ENCODE measurements at places on chromosomes 6 and 20.
A peak's percentile ranks its signal among the peaks of the same experiment; 100 is the strongest.

GRCh38 chr20:53352727-53353440, 240.8 kb downstream of the ZNF217 start:
- DNase-seq, result no peak

- DNase-seq, result no peak
Measured at GRCh38 chr6:33206864-33207551, 1.3 kb upstream of the RING1 start.

GRCh38 chr6:139508576-139508975, 134.1 kb upstream of the CITED2 start:
- no peak for DNase-seq

GRCh38 chr6:28517964-28518363, 2.4 kb upstream of the GPX6 start:
- no peak for DNase-seq

- DNase-seq, result no peak
Measured at GRCh38 chr20:12849225-12849910, 159.4 kb upstream of the SPTLC3 start.

DNA sequence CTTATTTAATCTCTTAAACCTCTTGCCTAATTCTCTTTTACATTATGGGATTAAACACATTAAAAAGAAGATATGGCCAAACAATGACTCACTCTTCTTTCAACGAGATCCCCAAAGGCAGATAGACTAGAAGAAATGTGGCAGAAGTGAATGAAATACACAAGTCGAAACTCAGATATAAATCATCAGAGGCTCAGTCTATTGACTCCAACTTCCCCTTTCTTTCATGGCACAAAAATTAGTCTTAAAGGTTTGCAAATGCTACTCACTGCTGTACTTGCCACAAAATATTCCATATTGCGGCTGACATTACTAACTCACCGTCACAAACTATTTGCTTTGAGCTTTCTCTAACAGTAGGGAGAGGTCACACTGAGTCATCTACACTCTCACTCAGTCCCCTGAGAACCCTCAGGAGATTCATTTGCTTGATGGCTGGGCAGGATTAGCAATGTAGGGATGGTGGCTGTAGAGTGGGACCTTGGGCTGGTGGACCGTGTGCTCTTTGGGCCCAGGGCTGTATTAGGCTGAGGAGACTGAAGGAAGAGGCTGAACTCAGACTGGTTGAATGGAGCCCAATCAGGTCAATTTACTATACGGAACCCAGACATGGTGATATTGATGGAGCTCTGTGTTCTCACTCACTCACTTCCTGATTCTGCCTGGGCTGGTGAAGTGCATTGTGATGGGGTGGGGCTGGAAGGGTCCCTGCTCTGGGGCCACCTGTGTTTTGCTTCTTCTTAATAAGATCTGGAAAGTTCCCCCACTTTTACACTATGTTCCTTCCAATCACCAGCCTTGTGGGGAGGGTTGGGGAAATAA, 42.8 kb upstream of the UBR2 start:
- no peak for DNase-seq

DNA sequence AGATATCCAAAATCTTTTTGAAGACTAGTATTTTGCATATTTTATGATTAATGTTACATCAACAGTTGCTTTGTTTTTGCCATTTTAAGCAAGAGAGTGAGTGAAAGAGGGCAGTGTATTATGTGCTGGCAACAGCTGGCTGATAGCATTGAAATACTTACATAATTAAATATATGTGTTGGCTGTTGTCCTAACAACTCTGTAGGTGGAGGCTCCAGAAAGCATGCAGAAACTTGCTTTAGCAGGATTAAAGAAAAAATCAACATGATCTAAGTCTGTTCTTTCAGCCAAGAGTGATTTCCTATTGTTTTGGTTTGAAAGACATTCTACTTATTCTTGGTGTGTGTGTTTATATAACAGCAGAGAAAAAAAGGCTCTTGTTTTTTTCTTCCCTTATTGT, 127.5 kb downstream of the CDKAL1 start:
- peak; percentile 79 for DNase-seq
